Type B pancreatic cell (in vitro differentiated cells): ENCODE measurements at places on chromosomes 1 and 21.

DNA sequence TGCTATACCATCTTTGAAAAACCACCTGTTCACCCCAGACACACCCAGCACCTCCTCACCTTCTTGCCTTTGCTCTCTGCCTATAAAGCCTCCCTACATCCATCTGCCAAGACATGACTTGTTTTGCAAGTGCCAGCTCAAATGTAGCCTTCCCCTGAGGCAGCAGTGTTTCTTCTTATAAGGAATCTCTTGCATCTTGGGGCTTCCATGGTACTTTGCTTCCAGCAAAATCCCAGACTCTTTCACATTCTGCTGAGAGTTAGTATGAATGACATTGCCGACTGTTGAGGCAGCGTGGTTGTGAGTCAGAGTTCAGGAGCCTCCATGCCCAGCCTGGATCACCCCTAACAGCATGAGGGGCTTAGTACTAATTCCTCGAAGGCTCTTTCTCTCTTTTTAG lies 217.4 kb upstream of the RUNX1 start:
- DNase-seq, result no peak

- DNase-seq, result no peak
Measured at GRCh38 chr1:243316366-243316989, 60.6 kb downstream of the SDCCAG8 start.

GRCh38 chr21:18041012-18041411 lies 203.6 kb upstream of the CHODL start:
- no peak for DNase-seq

DNA sequence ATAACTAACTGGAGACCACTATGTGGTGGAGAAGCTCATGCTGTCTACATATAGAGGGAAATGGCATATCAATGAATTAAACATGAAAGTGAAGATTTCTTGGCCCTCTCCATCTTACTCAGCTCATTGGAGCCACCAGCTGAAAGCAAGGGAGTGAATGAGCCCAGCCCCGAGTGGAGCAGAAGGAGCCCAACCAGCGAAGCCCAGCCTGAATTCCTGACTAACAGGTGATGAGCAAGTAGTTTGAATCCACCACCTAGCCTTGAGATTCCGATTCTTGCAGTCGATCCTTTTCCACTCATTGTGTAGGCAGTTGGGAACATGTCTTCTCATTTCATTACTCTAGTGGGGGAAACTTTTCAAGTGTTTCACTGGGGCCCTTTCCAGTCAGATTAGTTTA lies 18.6 kb upstream of the ST6GALNAC3 start:
- no peak for DNase-seq

DNA sequence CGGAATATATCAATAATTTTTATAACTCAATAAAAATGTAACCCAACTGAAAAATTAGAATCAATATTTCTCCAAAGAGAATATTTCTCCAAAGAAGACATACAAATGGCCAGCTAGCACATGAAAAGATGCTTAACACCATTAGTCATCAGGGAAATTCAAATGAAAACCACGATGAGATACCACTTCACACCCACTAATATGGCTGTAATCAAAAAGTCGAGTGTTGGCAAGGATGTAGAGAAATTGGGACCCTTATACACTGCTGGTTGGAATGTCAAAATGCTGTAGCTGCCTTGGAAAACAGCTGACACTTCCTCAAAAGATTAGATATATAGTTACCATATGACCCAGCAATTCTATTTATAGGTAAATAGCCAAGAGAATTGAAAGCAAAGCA lies 133.0 kb downstream of the GPR52 start:
- no peak for DNase-seq

GRCh38 chr1:22784737-22785136 lies 74.1 kb downstream of the EPHB2 start:
- no peak for DNase-seq
